ENCODE measurements at places on chromosomes 3 and 15.

DNA sequence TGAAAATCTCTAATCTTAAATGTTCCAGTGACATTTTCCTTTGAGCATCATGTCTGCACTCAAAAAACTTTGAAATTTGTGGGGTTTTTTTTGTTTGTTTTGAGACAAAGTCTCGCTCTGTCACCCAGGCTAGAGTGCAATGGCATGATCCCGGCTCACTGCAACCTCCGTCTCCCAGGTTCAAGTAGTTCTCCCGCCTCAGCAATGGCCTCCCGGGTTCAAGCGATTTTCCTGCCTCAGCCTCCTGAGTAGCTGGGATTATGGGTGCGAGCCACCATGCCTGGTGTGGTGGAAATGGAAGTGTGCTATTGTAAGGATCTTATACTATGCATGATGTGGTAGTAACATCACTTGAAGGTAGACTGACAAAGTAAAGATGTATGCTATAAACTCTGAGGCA is 42.5 kb downstream of the TKT start:
- no peak for DNase-seq

DNA sequence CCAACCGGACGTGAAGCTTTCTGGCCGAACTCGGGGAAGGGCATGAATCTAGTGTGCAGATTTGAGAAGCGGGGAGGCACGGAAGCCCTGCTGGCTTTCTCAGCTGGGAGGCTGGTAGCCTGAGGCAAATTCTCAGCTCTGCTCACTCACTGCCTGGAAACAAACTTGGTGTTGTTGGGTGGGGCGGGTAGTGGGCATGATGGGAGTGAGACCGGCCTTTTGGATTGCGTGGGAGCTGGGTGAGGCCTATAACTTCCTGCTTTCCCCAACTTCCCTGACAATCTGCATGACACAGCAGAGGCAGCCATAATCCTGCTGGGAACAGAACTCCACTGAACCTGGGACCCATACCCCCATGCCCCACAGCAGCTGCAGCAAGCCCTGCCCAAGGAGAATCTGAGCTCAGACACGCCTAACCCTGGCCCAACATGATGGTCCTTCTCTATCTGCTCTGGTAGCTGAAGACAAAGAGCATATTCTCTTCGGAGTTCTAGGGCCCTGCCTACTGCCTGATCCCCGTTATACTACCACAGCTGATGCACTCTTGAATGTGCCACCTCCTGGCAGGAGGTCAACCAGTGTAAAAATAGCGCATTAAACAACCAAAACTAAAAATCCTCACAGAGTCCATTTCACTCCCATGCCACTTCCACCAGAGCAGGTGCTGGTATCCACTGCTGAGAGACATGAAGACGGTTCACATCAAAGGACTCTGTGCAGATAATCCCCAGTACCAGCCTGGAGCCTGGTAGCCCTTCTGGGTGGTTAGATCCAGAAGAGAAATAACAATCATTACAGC is 44.7 kb downstream of the CEP70 start:
- DNase-seq, result no peak

- DNase-seq, result no peak
These were observed 26.7 kb downstream of the CGNL1 start for GRCh38 chr15:57403017-57403416.

GRCh38 chr15:38533416-38533915 is 31.1 kb downstream of the RASGRP1 start:
- DNase-seq, result no peak

- peak; percentile 64 for DNase-seq
These were observed 28.4 kb upstream of the ARL8B start for GRCh38 chr3:5093731-5094130.

DNA sequence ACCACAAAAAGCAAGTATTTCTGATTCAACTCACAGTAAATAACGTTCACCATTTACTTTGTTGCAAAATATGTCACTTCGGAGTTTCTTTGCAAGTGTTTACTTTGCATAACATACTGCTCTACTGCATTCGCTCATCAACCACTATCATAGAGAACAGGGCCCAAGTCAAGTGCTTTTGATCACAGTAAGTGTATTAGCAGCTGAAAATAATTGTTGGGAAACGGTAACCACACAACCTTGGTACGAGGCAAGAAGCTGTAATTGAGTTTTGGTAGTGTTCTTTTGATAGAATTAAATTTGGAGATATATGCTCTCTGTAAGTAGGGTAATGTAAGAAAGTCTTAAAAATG is 80.1 kb downstream of the SATB1 start:
- no peak for DNase-seq

GRCh38 chr3:184230081-184230602 is 757 bp downstream of the VWA5B2 start:
- DNase-seq, result peak; percentile 80

DNA sequence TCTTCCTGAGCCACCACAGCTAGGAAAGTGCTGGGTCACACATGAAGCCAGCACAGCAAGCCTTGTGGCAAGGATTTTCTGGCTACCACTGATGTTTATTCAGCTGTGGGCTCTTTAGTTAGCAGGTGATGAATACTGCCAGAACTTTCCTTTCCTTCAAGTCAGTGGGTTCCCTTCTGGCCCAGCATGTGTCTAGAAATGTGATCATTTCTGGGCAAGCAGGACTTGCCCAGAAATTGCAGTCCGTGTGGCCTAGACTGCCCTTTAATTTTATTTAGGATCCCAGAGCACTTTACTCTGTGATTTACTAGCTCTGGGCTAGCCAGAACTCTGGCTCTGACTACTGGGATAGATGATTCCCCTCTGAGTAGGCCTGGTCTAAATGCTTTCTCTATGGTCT is 397.5 kb downstream of the ZIC4 start:
- no peak for DNase-seq

GRCh38 chr3:183844606-183845005 is 19.2 kb upstream of the MAP6D1 start:
- DNase-seq, result no peak

- DNase-seq, result no peak
These were observed 78.1 kb downstream of the STT3B start for GRCh38 chr3:31610700-31611275.

- no peak for DNase-seq
These were observed 19.8 kb upstream of the PCSK6 start for GRCh38 chr15:101509279-101509678.

GRCh38 chr3:144957398-144958101 is 985.9 kb downstream of the DIPK2A start:
- no peak for DNase-seq

GRCh38 chr3:74263031-74263430 is 351.4 kb downstream of the CNTN3 start:
- DNase-seq, result no peak
